ENCODE measurements at places on chromosomes 3 and 15.

GRCh38 chr15:94086341-94086740 is 145.0 kb upstream of the MCTP2 start:
- DNase-seq = no peak

- DNase-seq = no peak
Observed at GRCh38 chr15:100952566-100952965, 33.4 kb downstream of the LRRK1 start.

DNA sequence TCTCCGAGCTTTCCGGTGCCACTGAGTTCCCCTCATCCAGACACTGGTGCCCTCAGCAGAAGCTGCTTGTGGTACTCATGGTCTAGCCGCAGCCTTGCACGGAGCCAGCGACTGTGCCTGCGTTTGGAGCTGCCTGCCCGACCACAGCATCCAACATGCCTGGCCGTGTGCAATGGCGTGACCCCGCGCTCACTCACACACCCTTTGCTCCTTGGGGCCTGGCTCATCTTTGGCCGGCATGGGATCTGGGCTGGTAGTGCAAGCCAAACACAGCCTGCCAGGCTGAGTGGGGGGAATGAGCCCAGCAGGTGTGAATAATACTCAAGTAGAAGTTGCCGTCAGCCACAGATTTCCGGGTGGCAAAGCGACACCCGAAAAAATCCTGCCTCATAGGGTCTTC is 1178.7 kb upstream of the GBE1 start:
- no peak for DNase-seq

DNA sequence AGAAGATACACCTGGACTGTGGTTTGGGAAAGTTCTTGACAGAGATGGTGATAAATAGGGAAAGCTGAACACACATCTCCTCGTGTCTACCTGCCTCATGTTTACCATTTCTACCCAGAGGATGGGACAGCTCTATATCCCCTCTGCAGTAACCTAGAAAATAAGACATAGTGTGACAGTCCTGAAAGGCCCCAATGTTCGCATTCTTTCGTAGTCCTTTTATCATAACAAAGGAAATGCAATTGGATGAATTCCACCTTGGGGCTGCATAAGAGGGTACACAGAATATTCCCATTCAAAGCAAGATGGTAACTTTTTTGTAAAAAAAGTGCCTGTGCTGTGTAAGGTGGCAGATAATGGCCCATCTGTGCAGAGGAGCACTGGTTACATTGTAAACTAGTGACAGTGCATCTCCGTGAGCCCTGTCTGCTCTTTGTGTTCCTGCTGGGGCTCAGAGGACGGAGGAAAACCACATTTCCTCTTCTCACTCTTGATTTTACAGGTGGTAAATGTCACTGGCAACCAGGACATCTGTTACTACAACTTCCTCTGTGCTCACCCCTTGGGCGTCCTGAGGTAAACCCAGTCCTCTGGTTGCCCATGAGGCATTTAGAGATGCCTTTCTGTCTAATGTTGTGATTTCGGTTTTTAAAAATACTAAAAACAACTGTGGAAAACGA is 74.3 kb downstream of the SIDT1 start:
- no peak for DNase-seq

DNA sequence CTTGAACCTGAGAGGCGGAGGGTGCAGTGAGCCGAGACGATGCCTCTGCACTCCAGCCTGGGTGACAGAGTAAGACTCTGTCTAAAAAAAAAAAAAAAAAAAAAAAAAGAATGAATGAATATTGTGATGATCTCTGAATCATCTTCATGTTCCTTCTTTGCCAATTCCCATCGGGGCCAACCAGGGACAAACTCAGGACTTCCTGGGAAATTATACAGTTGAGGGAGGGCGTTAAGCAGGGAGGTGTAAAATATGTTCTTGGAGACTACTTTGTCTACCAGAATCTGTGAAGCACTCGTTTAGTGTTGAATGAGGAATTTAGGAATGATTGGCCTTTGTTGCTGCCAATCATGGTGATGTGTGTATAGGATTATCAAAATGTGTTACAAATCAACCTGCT is 210.6 kb downstream of the PTPRG start:
- DNase-seq = no peak

DNA sequence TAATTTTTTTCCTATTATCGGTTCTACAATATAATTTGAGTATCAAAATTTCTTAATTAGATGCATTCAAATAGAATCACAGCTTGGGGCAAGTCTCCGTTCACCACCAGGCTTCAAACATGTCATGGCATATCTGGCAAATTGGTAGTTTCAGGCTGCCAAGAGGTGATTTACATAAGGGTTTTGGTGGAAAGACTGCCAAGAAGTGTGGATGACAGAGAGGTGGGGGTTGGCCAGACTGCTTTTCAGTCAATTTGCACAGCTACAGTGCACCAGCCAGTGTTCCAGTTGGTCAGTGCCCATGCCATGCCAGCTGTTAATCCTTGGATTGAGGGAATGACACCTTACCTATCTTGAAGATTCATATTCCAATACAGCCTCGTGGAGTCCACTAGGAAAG is 8.4 kb upstream of the GSK3B start:
- no peak for DNase-seq

- no peak for DNase-seq
Observed at GRCh38 chr15:82935382-82935781, 17.1 kb downstream of the HOMER2 start.

GRCh38 chr3:6540981-6541380 is 319.9 kb upstream of the GRM7 start:
- peak; percentile 21 for DNase-seq

GRCh38 chr3:32592696-32593353 is 22.2 kb upstream of the DYNC1LI1 start:
- DNase-seq = no peak

DNA sequence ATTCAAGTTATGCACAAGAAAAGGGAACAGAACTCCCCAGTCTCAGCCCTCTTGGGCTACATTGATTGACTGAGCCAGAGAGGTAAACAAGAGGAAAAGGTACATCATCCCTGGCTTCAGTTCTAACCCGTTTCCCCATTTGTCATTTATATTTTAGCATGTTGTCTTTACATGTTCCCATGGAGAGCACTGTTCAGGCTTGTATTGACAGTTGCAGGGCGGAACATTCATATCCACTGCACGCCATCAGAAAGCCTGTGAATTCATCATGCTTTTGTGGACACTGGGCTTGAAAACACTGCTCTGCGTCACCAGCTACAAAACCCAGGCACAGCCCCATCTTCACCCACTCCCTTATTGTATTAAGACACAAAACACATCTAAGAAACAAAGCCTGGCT is 240.9 kb upstream of the EIF1B start:
- DNase-seq = no peak

DNA sequence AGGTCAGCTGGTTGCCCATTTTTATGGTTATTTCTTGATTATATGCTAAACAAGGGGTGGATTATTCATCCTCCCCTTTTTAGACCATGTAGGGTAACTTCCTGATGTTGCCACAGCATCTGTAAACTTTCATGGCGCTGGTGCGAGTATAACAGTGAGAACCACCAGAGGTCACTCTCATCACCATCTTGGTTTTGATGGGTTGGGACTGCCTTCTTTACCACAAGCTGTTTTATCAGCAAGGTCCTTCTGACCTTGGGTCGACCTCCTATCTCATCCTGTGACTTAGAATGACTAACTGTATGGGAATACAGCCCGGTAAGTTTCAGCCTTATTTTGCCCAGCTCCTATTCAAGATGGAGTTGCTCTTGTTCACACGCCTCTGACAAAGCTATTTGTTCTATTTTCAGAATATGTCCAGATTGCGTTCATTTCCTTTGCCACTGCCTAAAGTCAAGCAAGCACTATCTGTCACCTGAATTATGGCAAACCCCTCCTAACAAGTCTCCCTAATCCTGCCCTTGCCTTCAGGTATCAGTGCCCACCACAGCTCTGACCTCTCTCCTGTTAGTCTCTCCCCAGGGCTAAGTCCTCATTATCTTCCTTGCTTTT is 308.5 kb downstream of the ROBO2 start:
- DNase-seq = no peak

DNA sequence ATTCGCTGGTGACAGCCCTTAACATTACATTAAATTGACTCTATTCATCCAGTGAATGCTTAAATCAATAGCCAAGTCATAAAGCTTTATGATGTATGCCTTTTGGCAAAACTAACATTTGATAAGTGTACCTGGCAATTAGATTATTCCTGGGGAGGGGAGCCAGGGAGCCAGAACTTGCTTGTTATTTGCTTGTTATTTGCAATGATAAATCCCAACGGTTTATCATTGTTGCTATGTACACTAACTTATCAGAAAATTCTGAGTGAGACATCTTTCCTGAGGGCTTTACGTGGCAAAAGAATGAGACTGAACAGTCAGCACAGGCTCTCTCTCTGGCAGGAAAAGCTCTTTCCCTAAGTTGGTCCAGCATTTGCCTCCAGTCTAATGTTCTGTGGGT is 35.8 kb upstream of the FBN1 start:
- no peak for DNase-seq

DNA sequence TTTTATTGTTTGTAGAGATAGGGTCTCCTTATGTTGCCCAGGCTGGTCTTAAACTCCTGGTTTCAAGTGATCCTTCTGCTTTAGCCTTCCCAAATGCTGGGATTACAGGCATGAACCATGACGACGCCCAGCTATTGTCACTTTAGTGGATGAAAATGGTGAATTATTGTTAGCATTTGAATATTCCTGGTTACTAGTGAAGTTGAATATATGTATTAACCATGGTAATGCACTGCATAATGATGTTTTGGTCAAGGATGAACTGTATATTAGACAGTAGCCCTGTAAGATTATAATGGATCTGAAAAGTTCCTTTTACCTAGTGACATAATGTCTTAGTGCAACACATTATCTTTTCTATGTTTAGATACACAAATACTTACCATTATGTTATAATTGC is 50.4 kb upstream of the KCNAB1 start:
- no peak for DNase-seq

GRCh38 chr3:17765819-17766472 is 23.5 kb upstream of the TBC1D5 start:
- no peak for DNase-seq

GRCh38 chr3:171168086-171168485 is 141.6 kb upstream of the SLC2A2 start:
- peak; percentile 50 for DNase-seq

GRCh38 chr3:164113371-164114332 is 964.6 kb downstream of the SI start:
- no peak for DNase-seq

DNA sequence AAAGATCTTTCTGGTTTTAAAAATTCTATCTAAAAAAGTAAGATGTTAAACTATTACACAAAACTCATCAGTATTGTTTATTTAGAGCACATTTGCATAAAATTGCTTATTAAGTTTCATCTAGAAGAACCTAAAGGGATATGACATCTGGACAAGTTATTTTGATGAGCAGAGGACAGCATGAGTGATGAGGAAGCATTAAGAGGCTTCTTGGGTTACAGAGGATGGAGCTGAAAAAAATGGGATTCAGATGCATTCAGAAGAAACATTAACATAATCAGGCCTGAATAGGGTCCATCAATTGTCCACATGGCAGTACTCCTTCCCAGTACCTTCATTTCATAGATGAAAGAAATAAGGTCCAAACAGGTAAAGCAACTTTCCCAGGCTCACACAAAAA is 41.6 kb downstream of the IMPG2 start:
- DNase-seq = no peak

- no peak for DNase-seq
Observed at GRCh38 chr15:27993996-27994780, 104.9 kb downstream of the OCA2 start.

DNA sequence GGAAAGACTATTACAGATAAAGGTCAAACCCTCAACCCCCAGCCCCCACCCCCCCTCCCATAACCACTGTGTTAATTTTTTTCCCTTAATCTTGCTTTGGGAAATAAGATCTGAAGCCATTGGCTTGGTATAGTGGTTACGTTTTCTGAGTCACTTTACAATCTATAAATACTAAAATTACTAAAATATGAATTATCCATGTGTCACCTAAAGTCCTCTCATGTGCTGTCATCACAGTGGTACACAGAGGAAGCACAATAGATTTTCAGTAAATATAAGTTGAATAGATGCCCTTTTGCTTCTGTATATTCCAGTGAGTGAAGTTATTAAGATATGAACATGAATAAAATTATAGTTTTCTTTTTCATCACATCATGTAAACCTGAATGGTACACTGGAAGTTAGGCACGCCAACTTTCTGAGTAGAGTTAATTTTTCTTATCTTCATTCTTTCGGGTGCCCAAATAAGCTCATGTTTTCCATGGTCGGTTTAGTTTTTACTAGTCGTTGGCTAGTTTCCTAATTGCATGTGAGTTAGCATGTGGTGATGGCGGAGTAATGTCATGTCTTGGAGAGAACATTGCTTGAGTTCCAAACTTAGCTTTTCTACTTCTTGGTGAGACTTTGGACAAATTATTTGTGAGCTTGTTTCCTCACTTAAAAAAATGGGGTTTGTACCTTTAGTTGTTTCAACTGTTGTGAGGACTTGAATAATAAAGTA is 11.5 kb downstream of the PPP4R2 start:
- DNase-seq = no peak

DNA sequence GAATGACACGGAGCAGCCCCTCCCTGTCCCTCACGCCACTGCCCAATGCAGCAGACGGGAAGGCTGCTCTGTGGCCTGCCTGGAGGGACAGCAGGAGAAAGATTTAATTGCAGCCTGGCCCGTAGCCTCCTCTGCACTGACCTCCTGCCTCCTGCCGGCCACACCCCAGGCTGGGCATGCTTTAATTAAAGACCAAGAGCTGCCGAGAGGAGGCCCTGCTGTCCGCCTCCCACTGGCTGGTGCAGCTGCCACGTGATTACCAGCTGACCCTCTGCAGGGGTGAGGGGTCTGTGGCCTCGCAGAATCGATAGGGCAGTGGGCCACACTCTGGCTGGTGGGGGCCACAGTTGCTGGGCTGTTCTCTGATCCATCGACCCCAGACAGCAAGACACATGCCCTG is 100.2 kb upstream of the PRR23E start:
- peak; percentile 7 for DNase-seq

- no peak for DNase-seq
Observed at GRCh38 chr3:139231555-139232281, 112.1 kb upstream of the MRPS22 start.

- no peak for DNase-seq
Observed at GRCh38 chr3:178404961-178405360, 131.3 kb upstream of the KCNMB2 start.

GRCh38 chr15:65211482-65211982 is 259 bp upstream of the CILP start:
- DNase-seq = no peak

- DNase-seq = no peak
Observed at GRCh38 chr3:145411605-145412004, 749.4 kb downstream of the PLOD2 start.

GRCh38 chr15:57554063-57554811 is 37.5 kb upstream of the MYZAP start:
- DNase-seq = no peak

DNA sequence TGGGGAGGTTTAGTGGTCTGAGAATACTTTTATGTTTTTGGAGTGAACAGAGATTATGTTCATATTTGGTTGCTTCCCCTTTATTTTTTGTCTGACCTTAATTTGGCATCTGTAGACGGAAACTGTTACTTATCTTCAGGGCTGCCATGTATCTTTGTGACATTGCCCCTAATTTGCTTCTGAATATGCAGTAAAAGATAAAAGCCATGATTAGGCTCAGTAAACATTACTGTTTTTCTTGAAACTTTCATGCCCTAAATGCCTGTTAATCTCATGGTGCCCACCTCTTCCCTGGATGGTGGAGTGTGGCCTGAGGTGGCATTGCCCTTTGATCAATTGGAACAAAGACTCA is 106.7 kb downstream of the C3orf70 start:
- no peak for DNase-seq

All from SW480 (cell line).